PC-9 (cell line): ENCODE measurements at places on chromosomes 12 and 14. TPM values are rescaled to one million over a fixed set of nuclear protein-coding genes. Genes with fewer than 3 reads are reported as not detected.

The CAPZA3 gene
- not detected in 2 replicates for total RNA-seq

The CBLN3 gene
- 7.6 and 8.3 TPM in 2 replicates for total RNA-seq

The RNASE7 gene
- not detected in 2 replicates for total RNA-seq

The PROX2 gene
- total RNA-seq: not detected in 2 replicates

The TAS2R7 gene
- not detected in 2 replicates for total RNA-seq
